ENCODE measurements at places on chromosomes 16 and 17.

DNA sequence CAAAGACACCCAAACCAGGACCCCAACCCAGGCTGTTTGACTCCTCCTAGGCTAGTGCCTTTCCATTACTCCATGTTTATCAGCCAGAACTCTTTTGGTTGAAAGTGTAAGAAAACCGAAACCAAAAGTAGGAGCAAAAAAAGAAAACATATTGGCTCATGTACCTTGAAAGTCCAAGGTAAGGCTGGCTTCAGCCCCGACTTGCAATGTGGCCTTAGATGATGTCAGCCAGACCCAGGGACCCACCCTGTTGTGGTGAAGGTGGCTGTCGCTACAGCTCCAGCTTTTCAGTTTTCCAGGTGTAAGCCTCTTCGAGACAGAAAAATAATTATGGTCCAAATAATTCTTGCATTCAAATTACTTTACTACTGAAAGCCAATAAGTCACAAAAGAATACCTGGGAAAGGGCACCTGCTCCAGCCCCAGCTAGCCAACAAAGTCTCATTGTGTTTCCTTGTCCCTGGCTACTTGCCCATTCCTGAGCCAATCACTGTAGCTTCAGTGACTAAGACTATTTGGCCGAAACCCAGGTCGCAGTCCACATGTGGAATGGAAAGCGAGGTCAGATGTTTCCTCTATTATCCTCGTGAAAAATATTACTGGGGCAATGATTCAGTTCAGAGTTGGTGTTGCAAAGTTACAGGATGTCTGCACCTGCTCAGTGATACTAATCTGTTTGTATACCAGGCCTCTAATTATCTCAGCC lies 20.7 kb downstream of the DNAH9 start:
- DNase-seq: no peak

DNA sequence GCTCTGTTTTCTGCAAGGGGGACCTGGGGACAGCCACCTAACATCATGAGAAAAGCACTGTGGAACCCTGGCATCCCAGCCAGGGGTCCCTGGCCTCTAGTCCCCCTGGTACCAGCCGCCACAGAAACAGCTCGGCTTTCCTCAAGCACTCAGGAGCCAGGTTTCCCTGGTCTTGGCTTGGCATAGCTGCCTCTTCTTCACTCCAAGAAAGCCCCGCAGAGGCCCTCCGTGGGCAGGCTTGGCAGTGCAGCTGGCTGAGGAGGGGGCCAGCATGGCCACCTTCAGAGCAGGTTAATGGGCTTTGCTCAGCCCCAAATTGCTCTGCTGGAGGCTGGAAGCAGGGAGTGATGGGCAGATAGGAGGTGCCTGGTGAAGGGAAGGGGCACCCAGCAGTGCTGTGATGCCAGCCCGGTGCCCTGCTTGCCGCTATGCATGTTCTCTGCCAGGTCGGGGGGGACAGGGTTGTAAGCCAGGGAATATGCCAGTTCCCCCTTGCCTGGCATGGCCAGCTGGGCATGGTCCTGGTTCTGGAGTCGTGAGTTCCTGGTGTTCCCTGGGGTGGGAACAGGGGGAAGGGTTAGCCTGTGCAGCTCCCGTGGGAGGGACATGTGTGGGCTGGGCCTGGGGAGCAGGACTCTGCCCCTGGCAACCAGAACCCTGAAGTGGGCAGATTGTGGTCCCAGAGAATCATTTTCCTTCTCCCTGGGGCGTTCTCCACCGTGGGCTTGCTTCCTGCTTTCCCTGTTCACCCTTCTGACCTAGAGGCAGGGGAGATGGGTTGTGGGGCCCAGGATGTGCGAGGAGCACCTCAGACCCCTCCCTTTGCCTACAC lies 3.2 kb downstream of the ANKRD13B start:
- no peak for DNase-seq

DNA sequence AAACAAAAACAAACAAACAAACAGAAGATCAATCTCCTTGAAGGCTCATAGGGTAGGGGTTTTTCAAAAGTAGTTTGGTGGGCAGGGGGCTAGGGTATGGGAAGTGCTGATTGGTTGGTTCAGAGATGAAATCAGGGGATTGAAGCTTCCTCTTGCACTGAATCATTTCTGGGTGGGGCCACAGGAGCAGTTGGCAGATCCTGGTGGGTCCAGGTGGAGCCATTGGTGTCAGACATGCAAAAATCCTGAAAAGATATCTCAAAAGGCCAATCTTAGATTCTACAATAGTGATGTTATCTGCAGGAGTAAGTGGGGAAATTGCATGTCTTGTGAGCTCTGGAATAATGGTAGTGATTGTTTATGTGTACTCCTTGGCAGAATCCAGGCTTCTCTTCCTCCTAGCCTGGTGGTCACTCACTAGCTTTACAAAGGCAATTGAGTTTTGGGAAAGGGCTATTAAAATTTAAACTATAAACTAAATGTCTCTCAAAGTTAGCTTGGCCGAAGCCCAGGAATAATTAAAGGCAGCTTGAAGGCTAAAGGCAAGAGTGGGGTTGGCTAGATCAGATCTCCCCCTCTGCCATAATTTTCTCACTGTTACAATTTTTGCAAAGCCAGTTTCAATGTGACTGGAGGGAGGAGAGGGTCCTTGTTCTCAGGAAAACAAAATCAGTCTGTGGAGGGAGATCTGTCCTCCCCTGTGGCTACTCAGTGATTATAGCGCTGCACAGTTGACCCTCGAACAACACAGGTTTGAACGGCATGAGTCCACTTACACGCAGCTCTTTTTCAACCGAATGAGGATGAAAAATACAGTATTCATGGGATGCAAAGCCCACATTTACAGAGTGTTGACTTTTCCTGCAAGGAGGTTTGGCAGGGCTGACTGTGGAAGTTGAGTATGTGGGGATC lies 45.2 kb downstream of the RNF112 start:
- no peak for DNase-seq

DNA sequence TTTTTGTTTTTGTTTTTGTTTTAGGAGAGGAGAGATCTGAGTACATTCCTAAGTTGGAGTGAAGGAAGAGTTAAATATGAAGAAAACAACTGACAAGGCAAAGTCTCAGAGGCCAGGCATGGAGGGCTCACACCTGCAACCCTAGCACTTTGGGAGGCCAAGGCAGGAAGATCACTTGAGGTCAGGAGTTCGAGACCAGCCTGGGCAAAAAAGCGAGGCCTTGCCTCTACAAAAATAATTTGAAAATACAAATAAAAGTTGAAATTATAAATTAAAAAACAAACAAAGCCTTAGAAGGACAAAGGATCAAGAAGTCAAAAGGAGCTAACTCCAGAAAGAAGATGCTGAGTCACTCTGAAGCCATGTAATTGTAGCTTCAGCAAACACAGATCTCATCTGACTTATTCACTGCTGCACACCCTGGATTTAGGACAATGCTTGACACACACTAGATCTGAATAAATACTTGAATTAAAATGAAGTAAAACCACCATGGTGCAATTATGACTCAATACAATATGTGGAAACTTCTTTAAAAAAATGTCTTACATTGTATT lies 9.1 kb downstream of the CEP20 start:
- DNase-seq: peak; percentile 41

GRCh38 chr17:69415431-69415830 lies 934 bp downstream of the MAP2K6 start:
- no peak for DNase-seq

DNA sequence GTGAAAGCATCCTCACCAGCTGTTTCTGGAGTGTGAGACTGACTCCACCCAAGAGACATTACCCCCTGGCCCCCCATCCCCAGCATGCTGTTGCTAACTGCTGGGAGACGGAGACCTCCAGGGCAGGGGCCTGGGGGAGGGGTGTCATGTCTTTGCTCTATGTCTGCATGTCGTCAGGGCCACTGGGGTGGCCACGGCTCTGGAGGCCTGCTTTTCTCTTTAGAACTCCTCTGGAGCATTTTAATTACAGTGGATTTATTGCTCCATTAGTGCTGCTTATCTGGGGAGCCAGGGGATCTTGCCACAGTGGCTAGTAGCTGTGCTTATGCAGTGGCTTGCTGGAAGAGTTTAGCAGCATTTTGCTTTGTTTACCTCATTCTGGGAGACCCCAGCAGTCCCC lies 32.3 kb downstream of the CLEC16A start:
- no peak for DNase-seq

GRCh38 chr17:305090-305976 lies 47.3 kb downstream of the RPH3AL start:
- DNase-seq: no peak

GRCh38 chr17:49200423-49201083 lies 9.8 kb downstream of the GNGT2 start:
- no peak for DNase-seq

GRCh38 chr16:85486256-85486915 lies 126.7 kb upstream of the GSE1 start:
- DNase-seq: no peak

DNA sequence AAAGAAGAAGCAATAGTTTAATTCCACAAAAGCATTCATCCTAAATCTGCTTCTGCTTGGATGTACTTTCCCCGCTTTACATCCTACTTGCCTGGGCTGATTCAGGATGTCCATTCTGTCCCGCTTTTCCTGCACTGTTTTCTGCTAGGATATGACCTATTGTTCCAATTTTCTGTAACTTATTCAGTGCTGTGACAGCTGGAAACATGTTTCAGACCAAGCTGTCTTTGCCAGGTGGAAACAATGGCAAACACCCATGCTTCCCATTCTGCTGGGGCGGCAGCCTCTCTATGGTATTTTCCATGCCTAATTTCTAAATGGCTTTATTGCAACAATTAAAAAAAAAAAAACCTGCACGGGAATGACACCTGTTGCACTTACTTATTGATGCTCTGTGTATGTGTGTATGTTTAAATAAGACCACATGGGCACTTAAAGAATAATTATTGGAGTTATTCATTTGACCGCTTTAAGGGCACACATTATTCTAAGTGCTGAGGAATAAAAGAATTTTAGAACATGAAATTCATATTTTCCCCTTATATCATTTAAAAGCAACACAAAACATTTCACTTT lies 21.0 kb downstream of the COQ7 start:
- DNase-seq: no peak

DNA sequence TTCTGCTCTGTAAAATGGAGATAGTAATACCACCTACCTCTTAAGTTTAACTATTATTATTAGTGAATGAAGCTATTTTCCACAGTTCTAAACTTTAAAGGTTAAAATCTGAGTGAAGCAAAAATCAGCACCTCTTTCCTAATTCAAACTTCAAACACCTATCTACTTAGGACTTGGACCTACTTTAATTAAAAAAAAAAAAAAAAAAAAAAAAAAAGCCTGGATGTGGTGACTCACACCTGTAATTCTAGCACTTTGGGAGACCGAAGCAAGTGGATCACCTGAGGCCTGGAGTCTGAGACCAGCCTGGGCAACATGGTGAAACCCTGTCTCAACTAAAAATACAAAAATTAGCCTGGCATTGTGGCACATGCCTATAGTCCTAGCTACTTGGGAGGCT lies 5.0 kb upstream of the KANSL1 start:
- DNase-seq: no peak

DNA sequence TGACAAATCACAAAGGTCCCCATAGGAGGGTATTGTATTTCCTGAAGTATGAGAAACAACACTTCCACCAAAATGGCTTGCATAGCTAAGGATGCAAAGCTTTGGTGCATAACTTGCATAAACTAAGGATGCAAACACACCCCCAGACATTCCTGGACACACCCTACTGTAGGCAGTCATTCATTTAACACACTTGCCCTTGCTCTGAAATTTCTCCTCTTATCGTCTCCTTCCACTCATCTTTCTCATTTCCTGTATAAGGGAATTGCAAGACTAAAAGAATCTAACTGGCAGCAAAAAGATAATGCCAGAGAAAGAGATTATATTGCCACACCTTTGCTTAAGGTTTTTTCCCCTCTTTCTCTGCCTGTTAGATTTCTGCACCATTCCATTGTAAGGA lies 28.3 kb downstream of the CHD9 start:
- no peak for DNase-seq

- peak; percentile 69 for DNase-seq
Observed at GRCh38 chr17:17205368-17206123, 587 bp downstream of the PLD6 start.

GRCh38 chr16:29975811-29976511 lies 2.3 kb downstream of the TAOK2 start:
- DNase-seq: no peak

DNA sequence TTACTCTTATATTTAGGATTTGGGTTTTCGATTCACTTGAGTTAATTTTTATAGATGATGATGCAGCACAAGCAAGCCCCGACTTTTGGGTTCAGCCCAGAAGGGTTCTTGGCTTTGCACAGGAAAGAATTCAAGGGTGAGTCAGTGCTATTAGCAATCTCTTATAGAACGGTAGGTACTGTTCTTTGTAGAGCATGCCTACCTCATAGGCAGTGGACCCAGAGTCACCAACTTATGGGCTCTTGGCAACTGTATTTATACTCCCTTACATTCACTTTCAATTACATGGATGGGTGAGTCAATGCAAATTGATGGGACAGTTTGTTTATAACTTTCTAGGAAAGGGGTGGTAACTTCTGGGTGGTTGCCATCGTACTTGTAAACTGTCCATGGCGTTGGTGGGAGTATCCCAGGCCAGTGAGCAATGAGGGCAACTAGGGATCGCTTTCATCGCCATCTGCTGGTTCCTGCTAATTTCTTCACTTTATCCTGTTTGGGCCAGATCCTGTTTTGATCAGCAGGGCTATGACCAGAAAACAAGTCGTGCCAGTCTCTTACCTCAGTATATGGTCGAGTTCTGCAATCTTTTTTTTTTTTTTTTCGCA lies 362.6 kb downstream of the CNTNAP4 start:
- peak; percentile 53 for DNase-seq

- no peak for DNase-seq
Observed at GRCh38 chr16:59596693-59597092, 862.6 kb upstream of the GOT2 start.

DNA sequence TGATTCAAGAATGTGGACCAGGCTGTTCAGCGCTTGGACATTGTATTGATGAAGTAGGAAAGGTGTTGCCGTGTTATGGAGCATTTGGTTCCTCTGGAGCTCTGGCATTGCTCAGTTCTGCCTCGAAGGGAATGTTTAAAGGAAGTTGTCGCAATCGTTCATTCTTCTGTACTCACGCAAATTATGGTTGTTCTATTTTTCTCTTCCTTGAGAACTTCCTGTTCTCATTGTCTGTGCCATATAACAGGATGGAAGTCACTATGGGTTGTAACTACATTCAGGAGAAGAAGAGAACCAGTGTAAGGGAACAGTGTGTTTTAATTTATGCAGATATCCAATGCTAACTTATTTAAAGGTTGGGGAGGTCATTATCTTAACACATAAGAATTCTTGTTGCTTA lies 13.0 kb downstream of the PCTP start:
- no peak for DNase-seq

DNA sequence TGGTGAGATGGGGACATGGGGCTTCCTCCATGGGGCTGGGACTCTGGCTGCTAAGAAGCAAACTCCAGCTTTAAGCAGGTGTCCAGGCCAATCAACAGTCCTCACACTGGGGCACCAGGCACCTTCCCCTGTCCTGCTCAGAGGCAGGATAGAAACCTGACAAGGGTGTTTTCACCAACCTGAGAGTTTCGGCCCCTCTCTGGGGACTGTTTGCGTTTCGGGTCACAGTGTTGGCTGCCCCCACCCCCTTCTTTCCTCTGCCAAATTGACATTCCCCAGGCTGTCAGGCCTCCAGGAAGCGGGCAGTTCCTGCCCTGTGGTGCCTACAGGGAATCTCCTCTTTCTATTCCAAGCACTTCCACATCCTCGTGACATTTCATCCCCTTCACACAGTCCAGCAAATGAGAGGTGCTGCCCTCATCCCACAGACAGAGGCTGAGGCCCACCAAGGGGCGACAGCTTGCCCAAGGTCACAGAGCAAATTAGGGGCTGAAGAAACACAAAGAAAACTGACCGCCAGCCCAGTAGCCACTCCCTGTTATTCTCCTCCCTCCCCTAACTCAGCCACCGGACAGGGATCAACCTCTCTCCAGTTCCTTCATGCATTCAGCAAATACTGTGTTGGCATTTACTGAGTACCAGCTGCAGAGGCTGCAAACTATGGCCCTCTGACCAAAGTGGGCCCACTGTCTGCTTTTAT lies 38.0 kb downstream of the MMP15 start:
- DNase-seq: no peak

Data from ACHN (cell line).